Bladder microvascular endothelial cell (primary cell): ENCODE measurements at places on chromosomes 5 and 9. TPM values are rescaled to one million over a fixed set of nuclear protein-coding genes. Genes with fewer than 3 reads are reported as not detected.

MTREX gene
- total RNA-seq: 70.3 and 126 TPM in 2 replicates

ZMAT2 gene
- 37.2 and 58.8 TPM in 2 replicates for total RNA-seq

CDO1 gene
- total RNA-seq: 0.63 and 0.81 TPM in 2 replicates

TRIM23 gene
- total RNA-seq: 17.6 and 27.8 TPM in 2 replicates

COL27A1 gene
- 2.6 and 7.8 TPM in 2 replicates for total RNA-seq

IFNA13 gene
- not detected in 2 replicates for total RNA-seq
